ENCODE measurements at places on chromosomes 6 and 20.
A peak's percentile ranks its signal among the peaks of the same experiment; 100 is the strongest.

GRCh38 chr20:4835244-4836177 is 113.8 kb downstream of the PRND start:
- DNase-seq = no peak

DNA sequence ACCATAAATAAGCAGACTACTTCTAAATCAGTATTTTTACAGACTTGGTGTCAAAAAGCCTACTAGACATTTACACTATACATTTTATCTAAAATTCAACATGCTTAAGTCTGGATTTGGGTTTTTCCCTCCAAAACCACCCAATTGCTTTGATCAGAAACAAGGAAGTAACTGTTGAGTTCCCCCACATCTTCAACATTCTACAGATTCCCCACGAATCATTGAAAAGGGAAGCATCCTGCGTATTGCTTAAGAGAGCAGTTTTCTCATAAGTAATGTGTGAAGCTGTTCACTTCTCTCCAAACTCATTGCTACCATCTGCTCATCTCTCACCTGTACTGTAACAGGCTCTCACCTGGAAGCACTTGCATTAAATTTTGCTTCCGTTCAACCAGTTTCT is 36.4 kb upstream of the RNF144B start:
- no peak for DNase-seq

DNA sequence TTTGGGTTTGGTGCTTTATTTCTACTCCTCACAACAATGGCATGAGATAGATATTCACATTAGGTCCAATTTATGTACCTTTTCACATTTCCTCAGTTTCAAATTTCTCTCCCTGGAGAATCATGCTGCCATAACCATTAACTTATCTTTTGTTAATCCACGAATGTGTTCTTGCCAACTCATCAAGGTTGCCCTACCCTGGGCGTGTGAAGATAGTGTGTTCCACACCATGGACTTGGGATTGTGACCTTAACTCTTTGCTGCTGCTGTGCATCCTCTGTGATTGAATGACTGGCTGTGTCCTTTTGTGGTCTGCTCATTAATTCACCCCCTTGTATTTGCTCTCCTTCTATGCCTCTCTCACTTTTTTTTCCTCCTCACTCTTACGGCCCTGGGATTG is 34.2 kb upstream of the SNRPB2 start:
- no peak for DNase-seq

DNA sequence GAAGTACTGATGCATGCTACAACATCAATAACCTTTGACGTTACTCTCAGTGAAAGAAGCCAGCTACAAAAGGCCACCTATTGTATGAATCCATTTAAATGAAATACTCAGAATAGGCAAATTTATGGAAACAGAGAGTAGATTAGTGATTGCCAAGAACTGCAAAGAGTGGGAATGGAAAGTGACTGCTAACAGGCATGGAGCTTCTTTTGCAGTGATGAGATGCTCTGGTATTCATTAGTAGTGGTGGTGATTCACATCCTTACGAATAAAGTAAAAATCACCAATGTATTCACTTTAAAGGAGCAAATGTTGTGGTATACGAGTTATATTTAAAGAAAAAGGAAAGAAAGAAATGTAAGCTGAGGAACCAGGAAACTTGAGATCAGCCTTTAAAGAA is 126.8 kb upstream of the SAMD5 start:
- no peak for DNase-seq

GRCh38 chr6:168309997-168310396 is 9.6 kb downstream of the DACT2 start:
- no peak for DNase-seq

GRCh38 chr20:62580733-62581132 is 61.6 kb upstream of the SLCO4A1 start:
- no peak for DNase-seq

DNA sequence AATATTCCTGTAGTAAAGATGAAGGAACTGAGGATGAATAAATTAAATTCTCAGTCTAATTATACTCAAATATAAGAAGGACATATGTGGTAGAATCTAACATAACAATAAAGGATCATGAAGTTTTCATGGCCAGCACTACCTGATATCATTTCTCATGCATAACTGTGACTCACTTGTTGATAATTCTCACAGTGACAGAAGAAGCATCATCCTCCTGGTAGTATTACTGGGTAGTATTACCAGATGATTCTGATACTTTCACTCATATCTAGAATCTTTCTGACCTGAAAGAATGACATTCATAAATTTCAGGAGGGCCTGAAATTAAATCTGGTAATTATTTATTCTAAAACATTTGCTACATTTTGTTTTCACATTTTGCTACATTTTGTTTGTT is 1375.0 kb downstream of the EPHA7 start:
- DNase-seq = no peak

GRCh38 chr20:24958506-24959385 is 9.7 kb downstream of the CST7 start:
- no peak for DNase-seq

DNA sequence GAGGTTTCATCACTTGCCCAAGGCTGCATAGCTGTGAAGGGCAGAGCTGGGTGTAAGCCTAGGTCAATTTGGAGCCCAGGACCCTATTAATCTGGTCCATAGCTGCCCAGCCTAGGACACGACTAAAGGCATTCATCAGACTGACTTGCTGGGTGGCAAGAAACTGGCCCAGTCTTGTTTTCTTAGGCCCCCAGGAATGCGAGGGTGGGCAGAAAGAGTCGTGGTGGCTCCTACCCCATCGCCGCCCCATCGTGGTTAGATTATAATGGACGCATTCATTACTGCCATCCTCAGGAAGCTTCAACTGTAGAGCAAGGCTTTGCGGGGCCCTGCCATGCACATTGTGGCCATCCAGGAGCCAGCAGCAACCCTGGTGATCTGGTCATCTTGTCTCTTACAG is 16.1 kb downstream of the DYNLRB1 start:
- no peak for DNase-seq

DNA sequence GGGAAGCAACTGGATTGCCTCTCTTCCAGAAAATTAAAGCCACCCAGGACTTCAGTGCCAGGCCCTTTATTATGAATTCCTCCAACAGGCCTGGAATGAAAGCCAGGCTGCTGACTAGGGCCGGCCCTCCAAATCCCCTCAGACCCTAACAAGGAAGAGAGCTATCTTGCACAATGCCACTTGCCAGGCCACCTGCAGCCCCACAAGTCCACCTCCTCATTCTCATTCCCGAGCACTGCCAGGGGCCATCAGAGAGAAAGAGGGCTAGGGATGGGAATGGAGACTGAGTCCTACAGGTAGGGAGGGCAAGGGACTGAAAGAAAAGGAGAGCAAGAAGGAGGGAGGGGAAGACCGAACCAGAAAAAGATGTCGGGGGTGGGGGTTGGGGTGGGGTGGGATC is 86.5 kb downstream of the MRPL14 start:
- DNase-seq = no peak

DNA sequence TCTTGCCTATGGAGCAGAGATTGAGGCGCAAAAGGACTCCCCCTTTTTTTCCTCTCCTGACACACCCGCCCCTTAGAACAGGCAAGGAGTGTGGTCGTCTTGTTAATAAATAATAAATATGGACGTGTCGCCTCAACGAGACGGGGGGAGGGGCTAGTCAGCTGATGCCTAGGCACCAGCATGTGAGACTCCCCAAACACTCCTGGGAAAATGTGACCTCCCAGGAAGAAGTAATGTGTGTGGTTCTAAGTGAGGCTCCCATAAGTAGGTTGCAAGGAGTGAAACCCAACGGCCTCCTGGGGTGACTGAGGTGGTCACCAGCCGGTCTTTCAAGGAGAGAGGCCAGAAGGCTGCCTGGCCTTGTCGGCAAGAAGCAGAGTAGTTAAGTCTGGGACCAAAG is 1.1 kb upstream of the FAXC start:
- peak; percentile 43 for DNase-seq

DNA sequence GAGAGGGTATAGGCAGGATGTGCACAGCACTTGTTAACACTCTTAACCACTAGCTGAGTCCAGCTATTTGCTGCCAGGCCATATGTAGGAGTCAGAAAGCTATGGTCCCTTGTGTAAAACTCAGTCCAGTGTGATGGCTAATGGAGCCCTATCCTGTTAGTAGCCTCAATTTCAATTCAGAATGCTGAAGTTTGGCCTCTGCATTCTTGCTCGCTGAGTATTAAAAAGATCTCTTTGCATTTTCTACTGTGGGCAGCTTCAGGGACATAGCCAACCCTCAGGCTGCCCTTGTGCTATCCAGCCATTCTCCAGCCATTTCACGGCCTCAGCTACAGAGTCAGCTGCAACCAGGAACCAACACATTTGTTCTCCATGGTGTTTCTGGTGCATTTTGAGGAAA is 92.5 kb downstream of the SPTLC3 start:
- no peak for DNase-seq

- DNase-seq = peak; percentile 16
Observed at GRCh38 chr20:37804584-37805566, 98.1 kb upstream of the VSTM2L start.

GRCh38 chr6:118589649-118590365 is 41.7 kb downstream of the PLN start:
- DNase-seq = no peak

- peak; percentile 11 for DNase-seq
Observed at GRCh38 chr20:62860924-62861691, 514 bp downstream of the TCFL5 start.

DNA sequence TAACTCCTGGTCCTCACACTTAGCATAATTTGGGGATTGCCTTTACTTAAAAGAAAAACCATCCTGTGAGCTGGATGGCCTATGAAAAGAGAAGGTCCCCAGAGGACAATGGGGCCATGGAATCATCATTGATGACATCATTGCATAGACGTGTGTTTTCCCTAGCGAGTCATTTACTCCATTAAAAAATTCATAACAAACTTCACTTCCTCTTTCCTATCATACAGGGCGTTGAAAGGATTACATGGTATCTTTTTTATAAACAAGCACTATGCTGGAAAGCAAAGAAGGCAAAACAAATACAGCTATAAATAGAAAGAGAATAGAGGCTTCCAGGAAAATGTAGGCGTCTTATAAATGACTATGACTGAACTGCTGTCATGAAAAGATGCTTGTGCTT is 11.3 kb upstream of the COL12A1 start:
- DNase-seq = no peak
